ENCODE measurements at places on chromosomes 3 and 15. TPM values are rescaled to one million over a fixed set of nuclear protein-coding genes. Genes with fewer than 3 reads are reported as not detected.

GRCh38 chr15:31326875-31327668, 437 bp downstream of the KLF13 start:
- no peak for DNase-seq
- no peak overlapping the region for H3K27ac ChIP-seq
- peaks cover 48% of the 10 kb centered on the region for H3K4me1 ChIP-seq
- peak overlapping the region; percentile 73 for H3K4me3 ChIP-seq

DNA sequence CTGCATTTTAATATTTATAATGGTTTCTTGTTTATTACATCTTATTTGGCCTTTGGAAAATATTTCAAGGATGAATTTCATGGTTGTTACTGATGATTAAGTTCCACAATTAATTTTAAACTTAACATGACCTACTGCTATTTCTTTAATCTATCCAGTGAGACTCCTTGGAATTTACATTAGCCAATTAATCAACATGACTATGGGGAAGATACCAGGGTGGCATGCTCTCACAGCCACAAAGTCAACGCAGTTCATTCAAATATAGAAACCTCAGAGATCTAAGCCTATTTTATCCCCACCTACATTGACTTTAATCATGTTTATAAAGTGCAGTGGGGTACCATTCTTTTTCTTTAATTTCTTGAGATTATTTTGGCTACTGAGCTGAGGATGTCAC, 43.6 kb upstream of the PDZRN3 start:
- peaks cover 2% of the 10 kb centered on the region for H3K27me3 ChIP-seq
- no peaks in the 10 kb centered on the region for H3K4me1 ChIP-seq
- H3K27ac ChIP-seq: no peak overlapping the region

DNA sequence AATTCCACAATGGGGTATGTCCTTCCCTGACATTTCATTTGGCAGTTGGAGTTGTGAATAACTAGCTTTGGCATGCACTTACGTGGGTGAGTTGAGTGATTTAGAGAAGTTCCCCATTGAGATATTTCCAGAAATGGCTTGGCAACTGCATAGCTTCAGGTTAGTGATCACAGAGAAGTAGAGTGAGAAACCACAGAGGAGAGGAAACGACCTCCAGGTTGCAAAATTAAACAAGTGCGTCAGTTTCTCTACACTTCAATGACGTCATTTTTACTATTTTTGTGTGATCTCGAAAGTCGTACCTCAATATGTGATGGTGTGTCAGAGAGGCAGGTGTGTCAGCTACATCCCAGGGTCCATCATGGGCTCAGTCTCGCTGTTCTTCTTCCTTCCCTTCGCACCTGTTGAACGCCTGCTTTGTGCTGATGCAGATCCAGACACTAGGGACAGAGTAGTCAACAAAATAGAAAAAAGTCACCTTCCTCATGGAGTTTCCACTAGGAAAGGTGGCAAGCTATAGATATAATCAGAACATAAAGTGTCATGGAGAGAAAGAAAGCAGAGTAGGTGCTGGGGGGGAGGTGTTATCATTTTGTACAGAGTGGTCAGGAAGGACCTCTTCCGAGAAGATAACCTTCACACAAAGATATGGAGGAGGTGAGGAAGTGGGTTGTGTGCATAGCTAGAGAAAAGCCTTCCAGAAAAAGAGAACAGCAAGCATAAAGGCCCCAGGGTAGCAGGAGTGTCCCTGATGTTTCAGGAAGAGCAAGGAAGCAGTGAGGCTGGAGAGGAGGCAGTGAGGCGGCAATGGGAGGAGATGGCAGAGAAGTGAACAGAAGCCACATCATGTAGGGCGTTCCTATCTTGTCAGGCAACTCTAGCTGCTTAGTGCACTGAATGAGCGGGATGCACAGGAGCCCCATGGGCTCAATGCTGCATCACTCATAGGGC, 75.6 kb downstream of the MCTP2 start:
- no peak for DNase-seq
- peaks cover 4% of the 10 kb centered on the region for H3K36me3 ChIP-seq
- H3K4me1 ChIP-seq: no peaks in the 10 kb centered on the region
- no peaks in the 10 kb centered on the region for H3K27me3 ChIP-seq
- no peak overlapping the region for H3K27ac ChIP-seq

The CSPG4 gene
- total RNA-seq: 1.1 TPM

The FAM3D gene
- total RNA-seq: not detected

DNA sequence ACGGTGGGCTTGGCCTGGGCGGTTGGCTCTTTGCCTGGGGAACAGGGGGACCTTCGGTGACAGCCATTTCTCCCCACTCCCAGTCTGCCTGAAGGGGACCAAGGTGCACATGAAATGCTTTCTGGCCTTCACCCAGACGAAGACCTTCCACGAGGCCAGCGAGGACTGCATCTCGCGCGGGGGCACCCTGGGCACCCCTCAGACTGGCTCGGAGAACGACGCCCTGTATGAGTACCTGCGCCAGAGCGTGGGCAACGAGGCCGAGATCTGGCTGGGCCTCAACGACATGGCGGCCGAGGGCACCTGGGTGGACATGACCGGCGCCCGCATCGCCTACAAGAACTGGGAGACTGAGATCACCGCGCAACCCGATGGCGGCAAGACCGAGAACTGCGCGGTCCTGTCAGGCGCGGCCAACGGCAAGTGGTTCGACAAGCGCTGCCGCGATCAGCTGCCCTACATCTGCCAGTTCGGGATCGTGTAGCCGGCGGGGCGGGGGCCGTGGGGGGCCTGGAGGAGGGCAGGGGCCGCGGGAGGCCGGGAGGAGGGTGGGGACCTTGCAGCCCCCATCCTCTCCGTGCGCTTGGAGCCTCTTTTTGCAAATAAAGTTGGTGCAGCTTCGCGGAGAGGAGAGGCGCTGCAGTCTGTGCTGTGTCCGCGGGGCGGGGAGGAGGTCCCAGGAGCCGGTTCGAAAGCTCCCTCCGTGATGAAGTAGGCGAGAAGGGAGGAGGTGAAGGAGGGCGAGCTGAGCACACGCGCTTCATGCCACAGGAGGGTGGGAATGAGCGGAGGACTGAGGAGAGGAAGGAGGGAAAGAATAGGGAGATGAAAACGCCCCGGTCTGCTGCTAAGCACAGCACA, 9.6 kb downstream of the CLEC3B start:
- no peaks in the 10 kb centered on the region for H3K4me1 ChIP-seq
- H3K4me3 ChIP-seq: peak overlapping the region; percentile 87
- peaks cover 10% of the 10 kb centered on the region for H3K27me3 ChIP-seq
- peak; percentile 47 for DNase-seq

GRCh38 chr15:69661446-69661845, 208.8 kb downstream of the RPLP1 start:
- no peak overlapping the region for H3K4me3 ChIP-seq
- no peak overlapping the region for H3K27ac ChIP-seq
- peaks cover 6% of the 10 kb centered on the region for H3K27me3 ChIP-seq
- no peaks in the 10 kb centered on the region for H3K36me3 ChIP-seq
- DNase-seq: no peak

GRCh38 chr3:45509038-45509767, 85.3 kb upstream of the LIMD1 start:
- H3K27ac ChIP-seq: no peak overlapping the region
- H3K27me3 ChIP-seq: peaks cover 2% of the 10 kb centered on the region
- H3K4me1 ChIP-seq: peaks cover 5% of the 10 kb centered on the region
- DNase-seq: no peak

DNA sequence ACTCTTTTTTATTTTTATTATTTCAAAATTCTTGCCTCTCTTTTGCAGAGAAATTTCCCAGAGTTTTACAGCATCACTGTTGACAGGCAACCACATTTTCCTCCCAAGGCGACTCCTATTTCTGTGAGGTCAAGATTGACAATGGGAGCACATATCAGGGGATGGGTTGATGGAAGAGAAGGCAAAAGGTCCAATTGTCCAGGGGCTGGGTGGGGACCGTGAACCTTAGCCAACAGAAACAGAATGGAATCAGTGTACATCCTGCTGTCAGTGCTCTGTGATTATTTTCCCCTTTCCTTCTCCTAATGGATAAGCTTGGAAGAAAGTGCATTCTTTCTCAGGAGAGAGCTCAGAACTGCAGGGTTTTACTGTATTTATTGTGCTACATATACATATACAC, 42.4 kb downstream of the CNTN6 start:
- no peak overlapping the region for H3K4me3 ChIP-seq
- no peak overlapping the region for H3K27ac ChIP-seq
- no peaks in the 10 kb centered on the region for H3K27me3 ChIP-seq
- no peak for DNase-seq
- peaks cover 3% of the 10 kb centered on the region for H3K4me1 ChIP-seq

DNA sequence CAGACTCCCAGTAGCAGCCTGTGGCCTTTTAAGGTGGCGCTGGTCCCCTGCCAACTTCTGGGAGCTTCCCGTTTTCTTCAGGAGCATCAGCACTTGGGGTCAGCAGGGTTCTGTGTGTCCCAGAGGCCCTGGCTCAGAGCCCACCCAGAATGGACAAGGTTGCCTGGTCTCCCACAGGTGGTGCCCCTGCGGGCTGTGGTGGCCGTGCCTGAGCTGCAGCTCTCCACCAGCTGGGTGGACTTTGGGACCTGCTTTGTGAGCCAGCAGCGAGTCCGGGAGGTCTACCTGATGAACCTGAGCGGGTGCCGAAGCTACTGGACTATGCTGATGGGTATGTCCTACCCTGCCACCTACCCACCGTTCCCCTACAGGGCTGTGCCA, 15.5 kb downstream of the ACAA1 start:
- H3K4me3 ChIP-seq: no peak overlapping the region
- H3K27ac ChIP-seq: no peak overlapping the region
- DNase-seq: no peak
- H3K27me3 ChIP-seq: peaks cover 11% of the 10 kb centered on the region
- no peaks in the 10 kb centered on the region for H3K4me1 ChIP-seq

DNA sequence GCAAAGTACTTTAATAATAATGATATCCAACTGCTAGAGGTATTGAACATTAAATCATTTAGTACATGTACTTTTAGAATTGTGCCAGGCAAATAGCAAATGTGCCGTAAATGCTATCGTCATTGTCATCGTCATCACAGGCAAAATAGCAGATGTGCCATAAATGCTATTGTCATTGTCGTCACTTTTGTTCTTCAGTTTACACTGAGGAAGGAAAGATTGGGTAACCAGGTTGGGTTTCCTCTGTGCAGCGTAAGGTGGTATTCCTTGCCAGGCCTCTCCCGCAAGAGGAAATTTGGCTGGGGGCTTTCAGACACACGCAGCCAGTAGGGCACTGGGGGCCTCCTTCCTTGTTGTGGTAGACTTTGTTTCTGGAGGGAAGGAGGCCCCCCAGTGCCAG, 26.4 kb downstream of the ABHD17C start:
- H3K4me1 ChIP-seq: no peaks in the 10 kb centered on the region
- no peak overlapping the region for H3K4me3 ChIP-seq
- H3K27ac ChIP-seq: no peak overlapping the region
- DNase-seq: no peak
- H3K36me3 ChIP-seq: no peaks in the 10 kb centered on the region

GRCh38 chr3:96863129-96863740, 48.8 kb downstream of the EPHA6 start:
- H3K4me1 ChIP-seq: no peaks in the 10 kb centered on the region
- H3K27ac ChIP-seq: no peak overlapping the region
- no peaks in the 10 kb centered on the region for H3K27me3 ChIP-seq
- H3K36me3 ChIP-seq: no peaks in the 10 kb centered on the region

DNA sequence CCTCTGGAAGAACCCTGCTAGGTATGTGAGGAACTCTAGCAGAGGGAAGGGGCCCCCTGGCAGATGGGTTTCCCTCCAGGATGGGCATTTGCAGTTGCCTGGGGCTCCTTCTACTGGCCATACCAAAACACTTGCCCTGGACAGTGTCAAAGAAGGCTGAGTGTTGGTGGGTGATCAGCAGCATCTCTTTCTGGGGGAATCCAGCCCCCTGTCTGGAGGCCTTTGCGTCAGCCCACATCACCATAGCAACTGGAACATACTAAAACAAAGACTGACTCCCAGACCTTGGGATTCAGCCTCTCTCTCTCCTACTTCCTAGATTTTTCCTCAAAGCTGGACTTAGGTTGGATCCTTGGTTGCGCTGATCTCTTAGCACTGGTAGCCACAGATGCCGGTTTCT, 8.1 kb downstream of the CEMIP start:
- no peak for DNase-seq
- H3K4me3 ChIP-seq: no peak overlapping the region
- H3K27ac ChIP-seq: no peak overlapping the region
- H3K36me3 ChIP-seq: no peaks in the 10 kb centered on the region
- peaks cover 2% of the 10 kb centered on the region for H3K27me3 ChIP-seq
- H3K4me1 ChIP-seq: peaks cover 15% of the 10 kb centered on the region

DNA sequence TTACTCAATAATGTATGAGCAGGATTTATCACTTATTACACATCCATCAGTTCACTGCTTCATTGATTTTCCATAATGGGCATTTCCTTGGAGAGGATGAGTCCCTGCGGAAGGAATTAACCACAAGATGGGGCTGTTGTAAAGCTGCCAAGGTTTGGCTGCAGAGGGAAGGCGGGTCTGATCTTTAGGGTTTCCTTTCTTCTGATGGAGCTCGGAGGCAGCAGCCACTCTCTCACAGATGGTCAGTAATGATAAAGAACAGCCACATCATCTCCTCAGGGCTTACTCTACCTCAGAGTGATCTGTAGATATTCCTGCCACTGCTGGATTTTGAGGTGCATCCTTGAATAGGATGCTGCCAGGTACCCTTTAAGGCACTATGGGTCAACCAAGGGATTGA, 115.2 kb downstream of the USP13 start:
- peak overlapping the region; percentile 98 for H3K27ac ChIP-seq
- H3K4me1 ChIP-seq: peaks cover 10% of the 10 kb centered on the region
- peaks cover 2% of the 10 kb centered on the region for H3K27me3 ChIP-seq
- peak overlapping the region; percentile 55 for H3K4me3 ChIP-seq
- DNase-seq: peak; percentile 62

DNA sequence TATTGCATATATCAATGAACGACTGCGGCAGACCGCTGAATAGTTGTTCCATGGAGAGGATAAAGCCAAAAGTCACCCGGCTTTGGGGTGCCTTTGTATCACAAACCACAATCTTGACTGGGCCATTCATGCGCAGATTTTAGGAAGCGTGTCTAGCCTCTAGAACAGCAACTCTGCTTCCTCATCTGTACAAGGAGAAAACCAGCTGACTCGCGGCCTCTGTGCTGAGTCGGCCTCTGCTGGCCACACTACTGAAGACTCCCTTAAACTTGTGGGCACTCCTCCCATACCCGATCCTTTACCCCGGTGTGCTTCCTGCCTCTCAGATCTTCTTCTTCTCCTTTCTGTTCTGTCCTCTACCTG, 872 bp downstream of the DLEC1 start:
- no peaks in the 10 kb centered on the region for H3K36me3 ChIP-seq
- H3K27ac ChIP-seq: no peak overlapping the region
- peaks cover 2% of the 10 kb centered on the region for H3K4me1 ChIP-seq
- H3K4me3 ChIP-seq: peak overlapping the region; percentile 85
- peaks cover 4% of the 10 kb centered on the region for H3K27me3 ChIP-seq

DNA sequence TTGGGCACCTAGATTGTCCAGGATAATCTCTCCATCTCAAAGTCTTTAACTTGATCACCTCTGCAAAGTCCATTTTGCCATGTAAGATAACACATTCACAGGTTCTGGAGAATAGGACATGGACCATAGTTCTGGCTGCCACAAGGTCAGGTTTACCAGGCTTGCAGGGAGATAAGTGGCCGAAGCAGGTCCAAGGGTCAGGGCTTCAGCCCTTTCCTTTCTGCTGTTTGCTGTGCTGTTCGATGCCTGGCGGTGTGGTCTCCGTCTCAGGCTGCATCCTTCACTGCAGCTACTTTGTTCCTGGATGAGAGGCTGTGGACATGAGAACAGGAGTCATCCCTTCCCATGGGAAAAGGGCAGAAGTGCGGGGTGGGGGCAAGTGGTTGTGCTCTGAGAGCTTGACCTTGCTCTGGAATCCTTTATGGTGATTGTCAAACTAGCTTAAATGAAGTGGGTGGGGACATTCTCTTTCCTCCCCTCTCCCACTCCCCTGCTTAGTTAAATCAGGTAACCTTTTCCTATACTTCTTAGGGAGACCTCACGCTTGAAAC, 320.2 kb upstream of the C2CD4B start:
- peaks cover 15% of the 10 kb centered on the region for H3K4me1 ChIP-seq
- H3K4me3 ChIP-seq: no peak overlapping the region
- H3K27ac ChIP-seq: no peak overlapping the region
- H3K36me3 ChIP-seq: peaks cover 8% of the 10 kb centered on the region
- no peak for DNase-seq

The C15orf61 gene
- total RNA-seq: 7.5 TPM

The PRR20G gene
- total RNA-seq: not detected

All from glutamatergic neuron (in vitro differentiated cells).